Liver (tissue), 10 donors: ENCODE measurements at places on chromosomes 1 and 21. TPM values are rescaled to one million over a fixed set of nuclear protein-coding genes. Genes with fewer than 3 reads are reported as not detected.

DNA sequence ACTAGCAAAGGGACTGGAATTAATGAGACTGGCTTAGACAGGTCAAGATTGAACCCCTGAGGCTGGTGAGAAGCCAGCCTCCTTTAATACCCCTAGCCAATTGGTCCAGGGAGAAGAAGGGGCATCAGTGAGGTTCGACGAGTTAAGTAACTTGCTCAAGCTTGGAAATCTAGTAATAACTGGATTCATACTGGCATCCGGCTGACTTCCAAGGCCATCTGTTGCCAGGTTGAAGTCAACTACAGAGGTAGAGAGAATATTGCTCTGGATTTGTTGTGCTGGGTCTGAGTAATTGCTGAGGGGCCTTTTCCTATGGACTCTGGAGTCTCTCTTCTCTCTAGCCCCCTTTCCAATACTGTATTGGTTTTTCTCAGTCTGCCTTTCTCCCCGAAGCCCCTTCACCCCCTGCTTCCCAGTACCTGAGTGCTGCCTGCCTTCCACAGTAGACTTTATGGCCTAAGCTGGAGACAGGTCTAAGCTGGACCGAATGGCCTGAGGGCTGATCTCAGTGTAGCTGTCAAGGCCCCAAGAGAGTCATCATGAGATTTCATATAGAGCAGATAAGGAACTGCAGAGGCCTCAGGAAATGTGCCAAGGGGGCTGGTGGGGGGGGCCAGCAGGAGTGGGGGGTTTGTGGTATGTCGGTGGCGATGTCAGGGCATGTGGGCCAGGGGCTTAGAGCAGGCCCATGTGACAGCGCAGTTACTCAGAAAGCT, 42.4 kb upstream of the IL19 start:
- peaks cover 32% of the 10 kb centered on the region for H3K4me1 ChIP-seq
- H3K4me3 ChIP-seq, result no peak overlapping the region
- no peaks in the 10 kb centered on the region for H3K27me3 ChIP-seq
- H3K36me3 ChIP-seq, result peaks cover 42% of the 10 kb centered on the region
- DNase-seq, result no peak
- no peak overlapping the region for H3K27ac ChIP-seq

- no peaks in the 10 kb centered on the region for H3K4me1 ChIP-seq
- no peak overlapping the region for H3K4me3 ChIP-seq
- no peaks in the 10 kb centered on the region for H3K36me3 ChIP-seq
Observed at GRCh38 chr1:62337706-62338631, 18.7 kb upstream of the KANK4 start.

The PLA2G2D gene
- 0.06 TPM for polyA plus RNA-seq

DNA sequence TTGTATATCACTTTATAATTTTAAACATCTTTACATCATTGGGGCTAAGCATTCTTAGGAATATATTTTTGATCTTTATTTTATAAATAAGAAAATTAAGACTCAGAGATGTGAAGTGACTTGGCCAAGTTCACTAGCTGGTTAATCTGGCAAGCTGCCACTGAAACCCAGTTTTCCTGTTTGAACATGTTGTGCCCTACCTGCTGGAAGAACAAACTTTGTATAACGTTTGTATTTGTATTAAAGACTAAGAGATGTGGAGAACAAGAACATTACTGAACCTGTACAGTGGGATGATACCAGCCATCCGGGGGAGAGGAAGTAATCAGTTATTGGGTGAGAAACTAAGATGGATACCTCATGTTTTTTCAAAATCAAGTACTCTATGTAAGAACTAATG, 77.2 kb upstream of the SIPA1L2 start:
- DNase-seq, result no peak
- no peaks in the 10 kb centered on the region for H3K27me3 ChIP-seq
- no peaks in the 10 kb centered on the region for H3K4me1 ChIP-seq
- H3K36me3 ChIP-seq, result no peaks in the 10 kb centered on the region

DNA sequence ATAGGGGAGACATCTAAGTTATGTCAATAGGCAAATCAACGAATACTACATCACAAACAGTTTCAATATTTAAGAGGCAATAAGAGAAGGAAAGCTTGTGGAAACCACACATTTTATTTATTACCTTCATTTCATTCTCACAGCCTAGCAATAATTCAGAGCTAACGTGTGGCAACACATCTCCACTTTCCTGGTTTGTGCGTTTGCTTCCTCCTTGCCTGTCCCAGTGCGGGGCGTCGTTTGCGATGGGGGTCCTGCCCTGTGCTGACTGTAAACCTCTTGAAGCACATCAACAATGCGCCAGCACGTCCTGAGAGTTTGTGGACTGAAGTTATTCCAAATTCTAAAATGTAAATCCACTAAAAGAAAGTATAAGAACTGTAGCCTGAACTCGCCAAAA, 14.4 kb upstream of the VPS26C start:
- H3K4me1 ChIP-seq, result no peaks in the 10 kb centered on the region
- no peaks in the 10 kb centered on the region for H3K36me3 ChIP-seq
- no peak overlapping the region for H3K27ac ChIP-seq
- H3K4me3 ChIP-seq, result no peak overlapping the region
- DNase-seq, result no peak

- no peaks in the 10 kb centered on the region for H3K36me3 ChIP-seq
- no peaks in the 10 kb centered on the region for H3K27me3 ChIP-seq
- H3K4me1 ChIP-seq, result no peaks in the 10 kb centered on the region
- no peak overlapping the region for H3K27ac ChIP-seq
- H3K4me3 ChIP-seq, result no peak overlapping the region
- no peak for DNase-seq
Observed at GRCh38 chr1:208714323-208714722, 470.1 kb upstream of the PLXNA2 start.

- H3K27ac ChIP-seq, result no peak overlapping the region
- DNase-seq, result no peak
- no peak overlapping the region for H3K4me3 ChIP-seq
- peaks cover 32% of the 10 kb centered on the region for H3K36me3 ChIP-seq
- peaks cover 26% of the 10 kb centered on the region for H3K4me1 ChIP-seq
Observed at GRCh38 chr1:37482796-37483744, 8.7 kb downstream of the ZC3H12A start.

The MSH4 gene
- not detected for polyA plus RNA-seq

- H3K27me3 ChIP-seq, result no peaks in the 10 kb centered on the region
- DNase-seq, result no peak
Observed at GRCh38 chr1:10208537-10208936, 1.8 kb upstream of the KIF1B start.

- H3K27ac ChIP-seq, result no peak overlapping the region
- no peaks in the 10 kb centered on the region for H3K4me1 ChIP-seq
- no peak for DNase-seq
Observed at GRCh38 chr1:159958719-159959380, 4.8 kb upstream of the SLAMF9 start.

- H3K27me3 ChIP-seq, result no peaks in the 10 kb centered on the region
- no peak overlapping the region for H3K4me3 ChIP-seq
- peaks cover 18% of the 10 kb centered on the region for H3K4me1 ChIP-seq
- H3K36me3 ChIP-seq, result no peaks in the 10 kb centered on the region
Observed at GRCh38 chr1:212794561-212795014, 2.9 kb downstream of the TATDN3 start.

The ERICH3 gene
- polyA plus RNA-seq, result 0.05 TPM

The SPATA1 gene
- 2.2 TPM for polyA plus RNA-seq

The SPRR2D gene
- 0.09 TPM for polyA plus RNA-seq

DNA sequence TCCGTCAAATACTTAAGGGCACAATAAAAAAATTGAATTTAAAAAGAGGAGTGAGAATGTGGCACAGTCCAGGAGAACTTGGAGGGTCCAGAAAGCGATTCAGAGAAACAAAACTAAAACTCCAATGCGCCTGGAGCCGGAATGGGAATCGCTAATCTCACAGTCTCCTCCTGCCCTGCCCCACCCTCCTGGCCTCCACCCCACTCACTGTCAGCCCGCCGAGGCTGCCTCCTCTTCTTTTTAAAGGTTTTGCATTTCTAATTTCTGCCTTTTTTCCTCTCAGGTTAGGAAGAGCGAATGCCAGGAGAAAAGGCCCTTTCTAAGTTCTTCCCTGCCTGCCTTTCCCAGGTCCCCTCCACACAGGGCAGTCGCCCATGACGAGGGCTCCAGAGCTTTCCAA, 135.3 kb downstream of the ZBTB18 start:
- no peaks in the 10 kb centered on the region for H3K36me3 ChIP-seq

The CD1C gene
- polyA plus RNA-seq, result 0.24 TPM

DNA sequence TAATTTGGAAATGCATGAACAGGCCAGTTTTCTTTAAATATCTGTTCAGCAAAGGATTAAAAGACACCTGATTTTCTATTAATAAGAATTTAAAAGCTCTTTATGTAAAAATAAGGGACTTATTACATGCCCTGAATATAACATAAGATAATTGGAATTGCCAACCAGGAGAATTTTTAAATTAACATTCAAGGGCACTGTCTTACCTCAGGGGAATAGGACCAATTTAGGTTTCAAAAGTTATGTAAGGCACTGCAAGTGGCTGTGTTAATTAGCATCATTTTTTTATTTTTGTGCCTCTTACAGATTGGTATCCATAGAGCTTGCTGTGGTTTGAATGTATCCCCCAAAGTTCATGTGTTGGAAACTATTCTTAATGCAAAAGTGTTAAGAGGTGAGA, 1.3 kb upstream of the NEK2 start:
- H3K36me3 ChIP-seq, result no peaks in the 10 kb centered on the region
- H3K27me3 ChIP-seq, result no peaks in the 10 kb centered on the region
- H3K4me1 ChIP-seq, result peaks cover 21% of the 10 kb centered on the region
- no peak overlapping the region for H3K4me3 ChIP-seq
- no peak overlapping the region for H3K27ac ChIP-seq

The TNFRSF1B gene
- 7.2 TPM for polyA plus RNA-seq

- no peak for DNase-seq
- H3K4me1 ChIP-seq, result no peaks in the 10 kb centered on the region
- H3K27me3 ChIP-seq, result no peaks in the 10 kb centered on the region
- H3K4me3 ChIP-seq, result no peak overlapping the region
Observed at GRCh38 chr21:28633839-28634555, 358.7 kb downstream of the LTN1 start.

DNA sequence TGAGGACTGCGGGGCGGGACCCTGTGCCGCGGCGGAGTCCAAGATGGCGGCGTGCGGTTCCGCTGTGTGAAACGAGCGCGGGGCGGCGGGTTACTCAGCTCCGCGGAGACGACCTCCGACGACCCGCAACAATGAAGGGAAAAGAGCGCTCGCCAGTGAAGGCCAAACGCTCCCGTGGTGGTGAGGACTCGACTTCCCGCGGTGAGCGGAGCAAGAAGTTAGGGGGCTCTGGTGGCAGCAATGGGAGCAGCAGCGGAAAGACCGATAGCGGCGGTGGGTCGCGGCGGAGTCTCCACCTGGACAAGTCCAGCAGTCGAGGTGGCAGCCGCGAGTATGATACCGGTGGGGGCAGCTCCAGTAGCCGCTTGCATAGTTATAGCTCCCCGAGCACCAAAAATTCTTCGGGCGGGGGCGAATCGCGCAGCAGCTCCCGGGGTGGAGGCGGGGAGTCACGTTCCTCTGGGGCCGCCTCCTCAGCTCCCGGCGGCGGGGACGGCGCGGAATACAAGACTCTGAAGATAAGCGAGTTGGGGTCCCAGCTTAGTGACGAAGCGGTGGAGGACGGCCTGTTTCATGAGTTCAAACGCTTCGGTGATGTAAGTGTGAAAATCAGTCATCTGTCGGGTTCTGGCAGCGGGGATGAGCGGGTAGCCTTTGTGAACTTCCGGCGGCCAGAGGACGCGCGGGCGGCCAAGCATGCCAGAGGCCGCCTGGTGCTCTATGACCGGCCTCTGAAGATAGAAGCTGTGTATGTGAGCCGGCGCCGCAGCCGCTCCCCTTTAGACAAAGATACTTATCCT, 430 bp downstream of the RBM15 start:
- H3K27me3 ChIP-seq, result no peaks in the 10 kb centered on the region
- peaks cover 65% of the 10 kb centered on the region for H3K4me1 ChIP-seq
- DNase-seq, result no peak

DNA sequence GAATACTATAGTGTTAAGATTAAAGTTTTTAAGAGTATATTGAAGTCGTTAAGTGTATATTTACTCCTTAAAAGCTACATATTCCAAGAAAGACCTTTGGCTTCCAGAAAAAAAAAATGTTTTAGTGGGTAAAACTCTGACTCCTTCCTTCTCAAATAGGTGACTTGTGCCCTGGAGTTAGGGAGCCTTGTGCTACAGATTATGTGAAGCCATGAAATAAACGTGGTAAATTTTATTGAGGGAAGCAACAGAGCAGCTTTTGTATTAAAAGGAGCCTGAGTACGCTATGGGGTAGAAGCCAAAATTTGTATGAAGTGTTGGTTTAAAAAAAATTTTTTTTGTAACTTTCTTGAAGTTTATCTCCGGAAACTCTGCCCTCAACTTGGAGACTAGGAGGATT, 994 bp downstream of the RO60 start:
- peak overlapping the region; percentile 98 for H3K27ac ChIP-seq
- DNase-seq, result no peak
- peaks cover 11% of the 10 kb centered on the region for H3K4me1 ChIP-seq
- H3K27me3 ChIP-seq, result no peaks in the 10 kb centered on the region
- H3K4me3 ChIP-seq, result peak overlapping the region; percentile 85
- H3K36me3 ChIP-seq, result no peaks in the 10 kb centered on the region

DNA sequence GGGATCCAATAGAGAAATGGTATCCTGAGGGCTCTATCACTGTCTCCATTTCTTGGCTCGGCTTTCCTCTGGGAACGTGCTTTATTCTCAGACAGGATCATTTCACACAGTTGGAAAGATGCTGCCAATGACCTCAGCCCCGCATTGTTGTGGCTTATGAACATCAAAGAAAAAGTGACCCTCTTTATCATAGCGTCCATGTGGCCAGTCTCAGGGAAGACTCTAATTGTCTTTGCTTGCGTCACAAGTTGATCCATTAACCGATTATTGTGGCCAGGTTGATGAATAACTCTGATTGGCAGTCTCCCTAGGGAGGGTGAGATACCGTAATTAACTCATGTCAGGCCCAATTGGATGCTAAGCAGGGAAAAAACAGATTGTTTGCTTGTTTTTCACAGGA, 10.4 kb upstream of the TMEM9 start:
- H3K4me1 ChIP-seq, result no peaks in the 10 kb centered on the region
- no peak overlapping the region for H3K27ac ChIP-seq
- no peaks in the 10 kb centered on the region for H3K27me3 ChIP-seq

DNA sequence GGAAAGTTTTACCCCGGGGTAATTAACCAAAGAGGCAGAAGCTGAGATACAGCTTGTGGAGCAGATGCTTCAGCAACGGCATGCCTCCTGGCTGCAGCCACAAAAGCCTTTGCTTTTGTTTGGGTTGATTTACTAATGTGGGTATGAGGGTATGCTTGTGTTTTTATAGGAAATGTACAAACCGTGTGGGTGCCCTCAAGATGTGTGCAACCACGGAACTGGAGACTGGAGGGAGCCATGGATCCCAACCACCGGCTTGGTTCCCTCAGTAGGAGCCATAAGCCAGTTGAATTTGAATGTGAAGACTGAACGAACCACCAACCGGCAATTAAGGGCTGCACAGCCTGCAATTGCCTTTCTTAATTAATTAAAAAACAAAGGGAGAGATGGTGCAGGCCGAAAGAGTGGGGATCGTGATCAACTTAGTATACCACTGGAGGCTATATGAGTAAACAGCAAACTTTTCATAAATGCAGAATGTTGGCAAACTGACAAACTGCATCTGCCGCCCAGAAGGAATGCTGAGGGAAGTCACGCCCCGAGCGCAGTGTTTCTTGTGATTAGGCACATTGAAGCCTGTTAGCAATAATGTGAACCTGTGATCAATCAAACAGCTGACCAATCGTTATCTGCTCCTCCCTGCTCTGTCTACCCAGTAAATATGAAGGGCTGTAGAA, 104.1 kb downstream of the DISP1 start:
- no peaks in the 10 kb centered on the region for H3K36me3 ChIP-seq
- DNase-seq, result no peak
- H3K4me1 ChIP-seq, result no peaks in the 10 kb centered on the region
- H3K4me3 ChIP-seq, result no peak overlapping the region
- H3K27me3 ChIP-seq, result no peaks in the 10 kb centered on the region
- H3K27ac ChIP-seq, result no peak overlapping the region
